ENCODE measurements at places on chromosomes 1 and 21.

- DNase-seq = no peak
These were observed 97.2 kb upstream of the ZNF678 start for GRCh38 chr1:227466039-227466645.

GRCh38 chr1:203296460-203297073, 8.8 kb upstream of the BTG2 start:
- DNase-seq = no peak

DNA sequence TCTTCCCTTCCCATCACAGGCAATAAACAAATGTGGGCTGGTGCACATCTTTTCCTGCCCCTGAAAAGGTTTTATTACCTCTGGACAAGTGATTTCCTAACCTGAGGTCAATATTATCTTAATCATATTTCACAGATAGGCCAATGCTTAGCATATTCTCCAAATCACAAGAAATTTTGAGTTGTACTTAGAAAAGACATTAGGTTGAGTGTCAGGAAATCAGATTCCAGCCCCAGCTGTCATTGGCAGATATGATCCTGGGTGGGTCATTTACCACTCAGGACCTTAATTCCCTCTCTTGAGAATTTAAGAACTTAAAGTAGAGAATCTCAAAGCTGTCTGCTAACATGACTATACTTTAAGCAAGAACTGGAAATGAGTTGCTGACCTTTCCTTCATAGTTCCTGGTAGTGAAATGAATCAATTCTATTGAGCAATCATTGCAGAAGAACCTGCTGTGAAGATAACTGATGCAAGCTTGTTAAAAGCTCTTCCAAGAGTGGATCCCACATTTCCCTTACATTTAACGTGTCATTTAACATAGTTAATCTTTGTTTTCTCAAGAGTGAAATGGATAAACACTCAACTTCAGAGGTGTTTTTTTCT, 46.4 kb upstream of the CR2 start:
- DNase-seq = no peak

GRCh38 chr1:198860371-198860770, 221.5 kb downstream of the PTPRC start:
- DNase-seq = no peak

DNA sequence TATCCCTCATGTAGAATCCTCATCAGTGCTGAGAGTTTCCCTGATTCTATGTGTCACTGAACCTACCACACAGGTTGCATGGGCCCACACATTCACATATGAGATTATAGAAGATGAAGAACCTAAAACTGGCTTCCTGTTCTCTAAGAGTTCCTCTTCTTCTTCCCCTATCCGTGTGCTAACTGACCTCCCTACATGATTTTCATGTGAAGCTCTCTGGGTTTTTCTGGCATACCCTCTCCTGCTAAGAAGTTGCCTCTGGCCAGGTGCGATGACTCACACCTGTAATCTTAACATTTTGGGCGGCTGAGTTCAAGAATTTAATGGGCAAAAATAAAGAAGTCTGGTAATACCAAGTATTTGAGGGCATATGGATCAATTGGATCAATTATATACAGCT, 5.5 kb upstream of the CD244 start:
- DNase-seq = no peak

- DNase-seq = no peak
These were observed 41.7 kb downstream of the EDN2 start for GRCh38 chr1:41442697-41443251.

DNA sequence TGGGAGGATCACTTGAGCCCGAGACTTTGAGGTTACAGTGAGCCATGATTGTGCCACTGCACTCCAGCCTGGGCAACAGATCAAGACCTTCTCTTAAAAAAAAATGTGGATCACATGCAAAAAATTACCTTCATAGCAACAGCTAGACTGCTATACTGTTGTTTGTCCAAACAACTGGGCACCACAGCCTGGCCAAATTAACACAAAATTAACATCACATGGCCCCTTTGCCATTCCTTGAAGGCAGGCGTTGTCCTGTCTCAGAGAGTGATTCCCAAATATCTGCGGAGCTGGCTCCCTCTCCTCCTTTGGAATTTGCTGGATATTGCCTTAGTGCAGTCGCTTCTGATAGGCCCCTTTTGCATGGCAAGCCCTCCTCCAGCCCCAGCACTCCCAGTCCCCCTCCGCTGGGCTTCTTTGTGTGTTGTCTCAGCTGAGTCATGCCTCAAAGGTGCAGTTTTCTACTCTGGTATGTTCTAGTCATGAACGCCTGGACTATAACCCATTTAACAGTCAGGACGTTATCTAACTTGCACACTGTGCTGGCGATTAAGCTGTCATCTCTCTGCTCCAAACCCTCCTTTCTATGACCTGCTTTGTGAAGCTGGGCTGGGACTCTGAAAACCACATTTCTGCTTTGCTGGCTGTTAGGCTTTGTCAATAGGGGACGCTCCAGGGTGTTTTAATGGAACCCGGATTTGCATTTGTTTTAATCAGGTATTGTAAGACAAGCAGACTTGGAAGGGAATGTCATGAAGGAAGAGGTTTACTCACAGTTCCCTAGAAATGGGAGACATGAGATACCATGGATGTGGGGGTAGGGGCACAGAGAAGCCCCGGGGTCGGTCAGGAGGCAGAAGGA, 20.1 kb upstream of the HPCAL4 start:
- no peak for DNase-seq

GRCh38 chr1:70475023-70475422, 64.0 kb downstream of the CTH start:
- no peak for DNase-seq

- no peak for DNase-seq
These were observed 34.7 kb downstream of the CELF3 start for GRCh38 chr1:151681923-151682322.

DNA sequence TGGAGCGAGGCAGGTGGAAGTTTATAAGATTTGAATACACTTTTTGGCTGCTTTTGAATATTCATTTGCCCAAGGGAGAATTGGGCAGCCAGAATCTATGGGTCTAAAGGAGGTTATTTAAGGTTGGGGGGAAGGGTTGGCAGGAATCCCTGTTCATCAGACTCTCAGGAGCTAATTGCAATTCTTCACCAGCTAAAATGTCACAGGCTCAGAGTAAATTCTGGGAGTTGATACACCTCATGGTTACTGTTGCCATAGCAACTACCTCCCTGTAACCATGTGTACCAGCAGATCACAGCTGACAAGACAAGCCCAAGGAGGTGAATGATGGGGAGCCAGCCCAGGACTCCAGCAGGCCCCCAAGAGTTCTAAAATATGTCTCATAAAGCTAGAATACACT, 75.5 kb downstream of the CAMK2N1 start:
- DNase-seq = no peak

DNA sequence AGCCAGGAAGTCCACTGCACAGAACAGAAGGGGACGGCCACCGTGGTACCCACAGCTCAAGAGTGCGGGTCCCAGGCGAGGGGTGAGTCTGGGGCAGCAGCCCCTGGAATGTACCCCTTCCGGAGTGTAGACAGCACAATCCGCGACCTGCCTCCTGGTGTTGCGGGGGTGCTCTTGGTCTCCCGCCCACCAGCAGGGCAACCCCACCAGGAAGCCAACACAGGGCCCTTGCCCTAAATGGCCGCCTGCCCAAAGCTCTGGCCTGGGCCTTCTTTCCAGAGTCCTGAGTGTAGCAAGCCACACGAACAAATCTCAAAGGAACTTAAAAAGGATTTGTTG, 1.1 kb upstream of the SLC19A1 start:
- DNase-seq = no peak

- DNase-seq = peak; percentile 34
These were observed 21.2 kb upstream of the PRKACB start for GRCh38 chr1:84122780-84123382.

- DNase-seq = no peak
These were observed 149.9 kb downstream of the ZNF326 start for GRCh38 chr1:90144820-90145219.

- no peak for DNase-seq
These were observed 15.3 kb downstream of the CFH start for GRCh38 chr1:196667131-196667530.

GRCh38 chr1:205497351-205497750, 7.1 kb upstream of the CDK18 start:
- DNase-seq = no peak

GRCh38 chr1:195251900-195252299, 1356.3 kb downstream of the KCNT2 start:
- no peak for DNase-seq

DNA sequence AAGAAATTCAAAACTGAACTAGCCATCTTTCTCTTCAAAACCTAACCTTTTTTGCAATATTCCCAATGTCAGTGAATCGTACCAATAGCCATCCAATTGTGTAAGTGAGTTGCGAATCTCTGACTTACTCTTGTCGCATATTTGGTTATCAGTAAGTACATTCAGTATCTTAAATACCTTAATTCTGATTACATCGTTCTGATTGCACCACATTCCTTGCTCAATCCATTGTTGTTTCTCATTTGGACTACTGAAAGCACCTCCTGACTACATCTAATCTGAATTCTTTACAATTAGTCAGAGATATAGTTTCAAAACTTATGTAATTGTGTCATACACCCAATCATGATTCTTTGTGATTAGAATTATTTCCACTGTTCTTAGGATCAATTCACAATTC, 16.8 kb upstream of the BRINP3 start:
- DNase-seq = no peak

- DNase-seq = no peak
These were observed 362.3 kb downstream of the HLX start for GRCh38 chr1:221241592-221241991.

DNA sequence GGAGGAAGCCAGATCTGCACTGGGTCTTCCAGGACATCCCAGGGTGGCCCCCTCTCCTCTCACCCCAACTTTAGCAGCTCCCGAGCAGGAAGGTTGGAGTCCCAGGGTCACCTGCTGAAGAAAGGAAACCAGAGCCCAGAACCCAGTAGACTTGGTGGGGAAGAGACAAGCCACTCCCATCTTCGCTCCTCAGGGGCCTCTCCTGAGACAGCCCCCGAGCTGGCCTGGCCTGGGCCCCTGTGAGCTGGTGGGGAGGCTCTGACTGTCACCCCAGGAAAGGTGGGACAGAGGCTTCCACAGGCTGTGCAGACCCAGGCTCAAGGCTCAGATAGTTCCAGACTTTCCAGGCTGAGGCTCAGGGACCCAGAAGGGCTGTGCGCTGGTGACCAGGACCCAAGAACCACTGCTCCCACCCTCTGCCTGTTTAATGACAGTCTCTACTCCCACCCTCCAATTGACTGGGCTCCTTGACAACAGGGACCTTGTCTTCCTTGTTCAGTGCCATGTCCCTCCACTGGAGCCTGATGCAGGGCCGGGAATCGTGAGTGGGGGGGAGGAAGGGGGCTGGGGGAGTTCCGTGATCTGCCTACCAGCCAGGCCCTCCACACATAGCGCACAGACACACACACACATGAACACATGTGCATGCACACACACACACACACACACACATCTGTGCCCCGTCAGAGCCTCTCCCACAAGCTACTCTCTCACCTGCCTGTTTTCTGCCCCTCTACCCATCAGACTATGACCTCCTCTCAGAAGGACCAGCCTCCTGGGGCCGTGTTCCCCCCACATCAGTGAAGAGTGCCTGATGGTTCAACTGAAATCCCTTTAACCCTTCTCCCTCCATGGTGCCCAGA, 401.2 kb downstream of the MATN1 start:
- no peak for DNase-seq

DNA sequence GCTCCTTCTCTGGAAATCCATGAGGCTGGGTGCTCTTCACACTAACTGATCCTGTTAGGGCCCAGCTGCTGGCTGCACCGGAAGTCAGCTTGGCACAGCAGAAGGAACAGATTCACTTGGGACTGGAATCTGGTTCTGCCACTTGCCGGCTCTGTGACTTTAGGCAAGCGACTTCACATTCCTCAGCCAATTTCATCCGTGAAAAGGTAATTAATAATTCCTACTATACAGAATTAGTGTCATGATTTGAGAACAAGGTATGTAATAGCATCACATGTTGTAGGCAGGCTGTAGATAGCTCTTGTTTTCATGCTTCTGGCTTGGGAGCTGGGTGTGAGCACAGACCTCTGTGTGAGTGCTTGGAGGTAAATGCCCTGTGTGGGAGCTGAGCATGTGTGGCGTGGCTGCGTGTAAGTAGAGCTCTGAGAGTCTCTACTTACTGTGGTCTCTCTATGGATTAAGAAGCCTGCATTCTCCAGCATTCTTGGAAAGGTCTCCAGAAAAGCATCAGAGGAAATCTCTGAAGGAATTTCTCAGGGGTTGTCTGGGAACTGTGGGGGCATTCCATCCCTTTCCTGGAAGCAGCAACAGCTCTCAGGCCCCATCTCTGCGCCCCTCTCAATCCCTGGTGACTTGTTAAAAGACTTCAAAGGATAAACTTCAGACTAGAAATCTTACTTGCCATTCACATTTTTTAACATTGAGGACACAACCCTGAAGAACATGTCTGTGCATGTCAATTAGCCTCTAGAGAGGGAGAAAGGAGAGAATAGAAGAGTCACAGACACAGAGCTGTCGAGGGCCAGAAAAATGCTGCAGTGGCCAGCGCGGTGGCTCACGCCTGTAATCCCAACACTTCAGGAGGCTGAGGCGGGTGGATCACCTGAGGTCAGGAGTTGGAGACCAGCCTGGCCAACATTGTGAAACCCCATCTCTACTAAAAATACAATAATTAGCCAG, 47.7 kb upstream of the PPM1J start:
- DNase-seq = no peak

- no peak for DNase-seq
These were observed 12.6 kb downstream of the KIAA0040 start for GRCh38 chr1:175179837-175180590.

GRCh38 chr1:160330119-160330518, 12.9 kb downstream of the COPA start:
- no peak for DNase-seq

- no peak for DNase-seq
These were observed 399.7 kb downstream of the NEGR1 start for GRCh38 chr1:71882637-71883036.

DNA sequence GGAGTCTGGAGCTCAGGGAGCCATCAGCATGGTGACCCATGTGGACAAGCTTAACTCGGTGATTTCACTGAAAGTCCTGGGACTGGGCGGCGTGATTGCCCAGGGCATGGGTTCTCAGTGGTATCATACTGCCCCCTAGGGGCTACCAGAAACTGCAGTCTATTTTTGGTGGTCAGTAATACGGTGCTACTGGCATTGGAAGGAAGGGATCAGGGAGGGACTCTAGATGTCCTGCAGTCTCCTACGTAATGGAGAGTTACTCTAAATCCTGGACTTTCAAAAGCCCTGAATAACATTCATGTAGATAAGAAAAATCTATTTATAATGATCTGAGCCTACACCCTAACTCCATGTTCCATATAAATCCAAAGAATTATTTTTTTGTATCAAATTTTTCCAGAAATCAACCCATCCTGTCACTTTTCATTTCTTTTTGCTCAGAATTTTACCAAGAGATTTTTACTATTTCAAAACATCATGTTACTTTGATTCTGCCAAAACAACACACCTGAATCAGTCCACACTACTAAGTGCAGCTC, 37.3 kb downstream of the PABPC4 start:
- DNase-seq = no peak

DNA sequence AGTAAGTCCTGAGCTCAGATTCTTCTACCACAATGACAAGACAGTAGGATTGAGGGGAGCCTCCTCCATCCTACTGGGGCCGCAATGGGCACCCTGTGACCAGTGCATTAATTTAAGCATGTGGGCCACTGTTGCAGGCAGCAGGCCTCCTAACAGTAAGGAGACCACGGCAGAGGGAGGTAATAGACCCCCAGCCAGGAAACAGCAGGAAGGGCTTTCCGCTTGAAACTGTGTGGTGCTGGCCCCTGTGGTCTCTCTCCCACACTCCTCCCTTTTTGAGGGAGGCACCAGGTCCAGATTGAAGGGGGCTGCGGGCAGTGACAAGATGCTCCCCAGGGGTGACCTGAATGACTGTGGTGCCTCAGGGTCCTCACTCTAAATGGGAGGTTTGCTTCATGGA, 1.7 kb upstream of the CLDN19 start:
- no peak for DNase-seq

- DNase-seq = no peak
These were observed 157.3 kb downstream of the SLC30A10 start for GRCh38 chr1:219771080-219771479.

Measured in stimulated activated CD4-positive, alpha-beta T cell treated with anti-CD3 and anti-CD28 coated beads, TNF-alpha, amount 100 ng/mL, for 4 hours (primary cell).